HAP-1 (cell line): ENCODE measurements at places on chromosomes 7 and 10.
A peak's percentile ranks its signal among the peaks of the same experiment; 100 is the strongest.

DNA sequence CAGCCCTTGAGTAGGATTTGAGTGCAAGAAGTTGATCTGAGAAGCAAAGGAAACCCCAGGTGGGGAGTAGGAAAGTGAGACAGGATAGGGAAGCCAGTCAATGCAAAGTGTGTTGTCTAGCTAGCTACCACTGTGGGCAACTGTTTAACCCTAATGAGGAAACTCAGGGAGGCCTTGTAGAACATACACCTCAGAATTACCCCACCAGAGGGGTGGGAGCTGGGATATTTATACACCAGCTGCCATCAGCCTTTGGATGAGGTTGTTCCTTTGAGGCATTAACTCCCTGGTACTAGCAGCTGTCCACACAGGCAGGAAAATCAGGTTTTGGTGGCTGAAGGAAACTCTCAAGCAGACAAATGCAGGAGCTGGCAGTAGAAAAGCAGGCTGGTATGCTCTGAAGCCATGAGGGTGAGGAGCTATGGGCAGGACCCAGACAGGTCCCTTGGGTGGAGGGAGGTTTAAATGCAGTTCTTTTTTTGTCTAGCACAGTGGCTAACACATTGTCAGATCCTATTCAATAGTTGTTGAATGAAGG lies 60.1 kb upstream of the ARID5B start:
- DNase-seq: no peak

- no peak for DNase-seq
These were observed 6.3 kb downstream of the NRAP start for GRCh38 chr10:113657544-113657943.

- no peak for DNase-seq
These were observed 266.2 kb downstream of the SLC25A13 start for GRCh38 chr7:96055717-96056116.

GRCh38 chr7:84137812-84138211 lies 56.8 kb downstream of the SEMA3A start:
- DNase-seq: no peak

DNA sequence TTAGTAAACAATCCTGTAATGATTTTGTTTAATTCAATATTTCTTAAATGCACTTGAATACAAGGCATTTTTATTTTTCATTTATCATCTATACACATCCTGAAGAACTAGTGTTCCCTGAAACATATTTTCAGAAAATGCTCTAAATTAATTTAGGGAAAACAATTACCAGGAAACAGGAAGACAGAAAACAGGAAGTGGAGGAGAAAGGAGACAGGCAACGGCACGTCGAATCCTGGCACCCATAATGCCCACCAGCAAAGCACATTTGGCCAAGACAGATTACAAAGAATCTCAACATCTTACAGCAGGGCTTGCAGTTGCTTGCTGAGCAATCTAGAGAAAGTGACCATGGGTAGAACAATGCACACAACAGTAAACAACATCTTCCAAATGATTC lies 571.1 kb downstream of the GRID1 start:
- no peak for DNase-seq

DNA sequence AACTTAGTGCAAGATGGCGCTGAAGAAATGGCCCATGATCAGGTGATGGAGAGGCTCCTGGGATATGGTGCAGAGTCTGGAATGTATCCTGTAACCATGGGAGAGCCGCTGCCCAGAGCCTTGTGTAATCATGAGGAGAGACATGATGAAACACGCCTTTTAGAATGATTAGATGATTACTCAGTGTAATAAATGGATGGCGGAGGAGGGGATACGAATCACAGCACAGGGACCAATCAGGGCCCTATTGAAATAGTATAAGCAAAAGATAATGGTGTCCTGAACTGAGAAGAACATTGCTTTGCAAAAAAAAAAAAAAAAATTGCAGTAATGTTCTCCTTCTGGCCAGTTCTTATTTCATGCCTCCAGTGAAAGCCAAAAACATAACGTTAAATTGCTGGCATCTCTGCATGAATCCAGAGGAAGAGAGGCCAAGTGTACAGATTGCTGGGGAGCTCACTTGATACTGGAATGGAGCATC lies 668.5 kb upstream of the AUTS2 start:
- no peak for DNase-seq

- DNase-seq: no peak
These were observed 10.4 kb downstream of the WASL start for GRCh38 chr7:123738356-123738755.

DNA sequence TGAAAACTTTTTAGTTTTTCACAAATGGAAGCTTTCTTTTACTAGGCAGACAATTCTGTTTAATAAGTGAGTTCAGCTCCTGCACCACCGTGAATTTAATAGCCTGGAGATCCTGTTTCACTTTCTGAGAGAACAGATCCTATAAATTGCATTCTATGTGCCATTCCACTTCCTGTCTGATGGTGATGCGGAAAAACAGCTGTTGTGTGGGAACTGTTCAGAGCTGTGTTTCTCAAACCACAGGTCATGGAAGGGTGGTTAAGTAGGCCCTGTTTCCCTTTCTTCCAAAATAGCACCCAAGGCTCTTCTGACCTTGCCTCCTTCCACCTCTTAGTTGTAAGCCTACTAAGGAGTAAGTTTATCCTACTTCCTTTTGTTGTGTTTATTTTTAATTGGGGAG lies 97.2 kb upstream of the DKK1 start:
- no peak for DNase-seq

- no peak for DNase-seq
These were observed 124.3 kb downstream of the ACTR3B start for GRCh38 chr7:152883858-152884257.

GRCh38 chr7:68694656-68695055 lies 903.6 kb upstream of the AUTS2 start:
- no peak for DNase-seq

- peak; percentile 77 for DNase-seq
These were observed 118.1 kb downstream of the ARL4A start for GRCh38 chr7:12805518-12805928.

DNA sequence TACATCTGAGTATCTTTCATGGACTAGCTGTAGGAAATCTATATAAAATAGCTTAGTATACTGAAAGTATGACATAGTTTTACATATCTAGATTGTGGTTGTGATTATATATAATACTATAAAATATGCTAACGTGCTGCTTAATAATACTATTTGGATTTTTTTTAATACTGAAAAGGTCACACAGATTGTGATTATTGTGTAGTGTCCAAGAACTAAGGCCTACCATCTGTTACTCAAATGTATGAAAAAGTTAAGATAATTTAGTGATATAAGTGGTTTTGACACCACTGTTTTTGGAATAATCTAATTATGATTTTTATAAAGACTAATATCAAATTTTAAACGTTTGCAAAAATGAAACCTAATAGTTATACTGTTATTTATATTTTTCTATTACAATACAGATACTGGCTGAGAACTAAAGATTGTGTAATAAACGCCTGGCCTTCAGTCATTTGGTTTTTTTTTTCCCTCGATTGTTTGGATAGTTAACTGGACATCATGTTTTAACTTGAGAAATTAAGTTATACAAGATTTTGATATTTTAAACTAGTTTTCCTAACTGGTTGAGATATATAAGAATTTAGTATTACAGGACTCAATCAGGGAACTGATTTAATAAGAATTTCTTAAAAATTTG lies 12.6 kb downstream of the PTEN start:
- DNase-seq: no peak

GRCh38 chr7:45203936-45204445 lies 46.4 kb downstream of the RAMP3 start:
- DNase-seq: no peak

- DNase-seq: no peak
These were observed 14.5 kb downstream of the PDGFA start for GRCh38 chr7:505171-505570.

DNA sequence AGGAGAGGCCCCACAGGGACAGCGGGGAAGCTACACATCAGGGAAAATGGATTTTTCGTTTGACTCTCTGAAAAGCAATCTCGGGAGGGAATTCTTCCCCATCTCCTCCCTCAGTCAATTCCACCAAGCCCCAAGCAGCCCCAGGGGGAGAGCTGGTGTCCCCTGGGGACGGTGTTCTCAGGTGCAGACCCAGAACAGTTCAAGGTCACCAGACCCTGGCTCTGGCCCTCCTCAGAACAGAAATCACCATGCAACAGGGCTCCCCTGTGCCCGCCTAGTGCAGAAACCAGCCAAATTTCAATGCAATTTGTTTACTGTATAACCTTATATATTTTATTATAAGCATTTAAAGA lies 34.1 kb downstream of the GSDME start:
- DNase-seq: no peak

DNA sequence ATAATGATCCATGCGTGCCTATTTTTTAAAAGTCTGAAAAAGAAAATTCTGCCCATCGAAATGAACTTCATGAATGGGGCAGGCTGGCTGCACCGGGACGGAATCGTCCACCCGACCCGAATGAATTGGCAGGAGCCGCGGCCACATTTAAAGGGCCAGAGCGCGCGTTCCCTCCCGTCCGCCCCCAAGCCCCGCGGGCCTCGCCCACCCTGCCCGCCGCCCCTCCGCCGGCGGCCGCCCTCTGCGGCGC lies 319 bp upstream of the GATA3 start:
- DNase-seq: peak; percentile 22

GRCh38 chr7:143288836-143289235 lies 685 bp downstream of the CASP2 start:
- peak; percentile 14 for DNase-seq

- DNase-seq: no peak
These were observed 184.6 kb downstream of the FANK1 start for GRCh38 chr10:126080879-126081411.

DNA sequence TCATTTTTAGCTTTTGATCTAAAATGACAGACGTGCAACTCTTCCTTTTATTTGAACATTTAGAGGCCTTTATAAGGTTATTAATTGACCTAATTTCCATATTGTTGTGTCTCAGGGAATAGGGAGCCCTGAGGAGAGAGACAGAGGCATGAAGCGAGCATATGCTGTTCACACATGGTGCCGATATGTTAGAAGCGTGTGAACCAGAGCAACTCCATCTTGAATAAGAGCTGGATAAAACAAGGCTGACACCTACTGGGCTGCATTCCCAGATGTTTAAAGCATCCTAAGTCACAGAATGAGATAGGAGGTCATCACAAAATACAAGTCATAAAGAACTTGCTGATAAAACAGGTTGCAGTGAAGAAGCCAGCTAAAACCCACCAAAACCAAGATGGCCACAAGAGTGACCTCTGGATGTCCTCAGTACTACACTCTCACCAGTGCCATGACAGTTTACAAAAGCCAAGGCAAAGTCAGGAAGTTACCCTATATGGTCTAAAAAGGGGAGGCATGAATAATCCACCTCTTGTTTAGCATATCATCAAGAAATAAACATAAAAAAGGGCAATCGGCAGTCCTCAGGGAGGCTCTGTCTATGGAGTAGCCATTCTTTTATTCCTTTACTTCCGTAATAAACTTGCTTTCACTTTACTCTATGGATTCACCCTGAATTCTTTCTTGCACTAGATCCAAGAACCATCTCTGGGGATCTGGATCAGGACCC lies 80.1 kb downstream of the SEC61G start:
- DNase-seq: no peak

DNA sequence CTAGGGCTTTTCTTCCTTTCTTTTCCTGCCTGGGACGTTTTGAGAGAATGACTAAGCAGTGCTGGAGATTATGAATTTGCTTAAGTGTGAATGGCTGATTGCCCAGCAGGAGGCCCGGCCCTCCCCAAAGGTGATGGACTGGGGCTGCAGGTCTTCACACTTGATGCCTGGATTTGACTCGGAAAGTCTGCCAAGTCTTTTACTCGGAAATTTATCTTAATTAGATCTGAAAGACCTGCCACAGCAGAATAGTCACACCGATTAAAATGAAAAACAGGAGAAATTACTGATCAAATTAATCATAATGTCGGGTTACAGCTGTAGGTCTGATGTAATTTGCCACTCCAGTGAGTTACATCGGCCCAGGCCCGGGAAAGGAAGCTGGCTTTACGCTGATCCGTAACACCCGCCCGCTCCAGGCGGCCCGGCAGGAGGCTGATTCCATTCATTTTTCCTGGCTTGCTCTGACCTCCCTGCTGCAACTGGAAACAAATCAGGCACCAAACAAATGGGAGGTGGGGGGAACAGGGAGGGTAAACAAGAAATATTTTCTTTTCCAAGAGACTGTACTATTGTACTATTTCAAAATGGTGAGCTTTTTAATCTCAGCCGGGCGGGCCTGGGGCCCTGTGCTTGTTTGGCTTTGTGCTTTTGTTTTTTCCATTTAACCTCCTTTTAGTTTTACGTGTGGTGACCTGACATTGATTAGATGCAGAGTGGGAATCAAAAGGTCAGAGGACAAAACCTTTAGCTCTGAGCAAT lies 212.4 kb upstream of the YAE1 start:
- DNase-seq: peak; percentile 72
